ENCODE measurements at places on chromosomes 16 and 17.

- no peak for DNase-seq
Observed at GRCh38 chr17:1078831-1079561, 82.1 kb downstream of the TIMM22 start.

- no peak for DNase-seq
Observed at GRCh38 chr17:63692195-63692816, 7.6 kb downstream of the LIMD2 start.

- DNase-seq = no peak
Observed at GRCh38 chr16:70577256-70577698, 53.7 kb downstream of the SF3B3 start.

- no peak for DNase-seq
Observed at GRCh38 chr16:9922441-9922840, 259.8 kb downstream of the GRIN2A start.

DNA sequence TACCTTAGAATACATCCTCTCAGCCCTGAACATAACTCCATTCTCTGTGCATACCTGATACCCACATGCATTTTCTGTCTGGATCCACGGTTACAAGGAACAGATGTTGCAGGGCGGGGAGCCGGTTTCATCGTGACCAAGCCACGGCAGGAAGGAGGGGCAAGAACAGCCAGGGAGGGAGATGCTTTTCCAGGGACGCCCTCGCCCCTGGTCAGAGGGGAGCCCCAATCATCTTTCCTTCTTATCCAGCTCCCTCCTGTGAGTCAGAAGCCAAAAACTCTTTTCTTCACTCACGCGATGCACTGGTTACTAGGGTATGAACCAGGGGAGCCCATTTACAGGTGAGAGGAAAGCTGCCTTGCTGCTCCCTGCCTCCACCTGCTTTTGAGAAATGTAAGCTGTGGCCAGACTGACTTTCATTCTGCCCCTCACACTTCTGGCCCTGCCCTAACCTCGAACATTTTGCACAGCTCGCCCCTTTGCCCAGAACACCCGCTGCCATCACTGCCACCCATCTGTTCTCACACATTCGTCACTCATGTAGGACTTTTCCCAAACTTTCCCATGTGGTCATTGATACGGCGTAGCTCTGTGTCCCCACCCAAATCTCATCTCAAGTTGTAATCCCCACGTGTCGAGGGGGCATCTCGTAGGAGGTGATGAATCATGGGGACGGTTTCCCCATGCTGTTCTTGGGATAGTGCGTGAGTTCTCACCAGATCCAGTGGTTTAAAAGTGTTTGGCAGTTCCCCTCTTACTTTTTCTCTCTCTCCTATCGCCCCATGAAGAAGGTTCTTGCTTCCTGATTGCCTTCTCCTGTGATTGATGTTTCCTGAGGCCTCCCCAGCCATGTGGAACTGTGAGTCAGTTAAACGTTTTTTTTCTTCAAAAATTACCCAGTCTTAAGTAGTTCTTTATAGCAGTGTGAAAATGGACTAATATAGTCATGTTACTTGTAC, 20.5 kb downstream of the FOXL1 start:
- DNase-seq = no peak

GRCh38 chr17:65530523-65531255, 30.8 kb downstream of the AXIN2 start:
- no peak for DNase-seq

DNA sequence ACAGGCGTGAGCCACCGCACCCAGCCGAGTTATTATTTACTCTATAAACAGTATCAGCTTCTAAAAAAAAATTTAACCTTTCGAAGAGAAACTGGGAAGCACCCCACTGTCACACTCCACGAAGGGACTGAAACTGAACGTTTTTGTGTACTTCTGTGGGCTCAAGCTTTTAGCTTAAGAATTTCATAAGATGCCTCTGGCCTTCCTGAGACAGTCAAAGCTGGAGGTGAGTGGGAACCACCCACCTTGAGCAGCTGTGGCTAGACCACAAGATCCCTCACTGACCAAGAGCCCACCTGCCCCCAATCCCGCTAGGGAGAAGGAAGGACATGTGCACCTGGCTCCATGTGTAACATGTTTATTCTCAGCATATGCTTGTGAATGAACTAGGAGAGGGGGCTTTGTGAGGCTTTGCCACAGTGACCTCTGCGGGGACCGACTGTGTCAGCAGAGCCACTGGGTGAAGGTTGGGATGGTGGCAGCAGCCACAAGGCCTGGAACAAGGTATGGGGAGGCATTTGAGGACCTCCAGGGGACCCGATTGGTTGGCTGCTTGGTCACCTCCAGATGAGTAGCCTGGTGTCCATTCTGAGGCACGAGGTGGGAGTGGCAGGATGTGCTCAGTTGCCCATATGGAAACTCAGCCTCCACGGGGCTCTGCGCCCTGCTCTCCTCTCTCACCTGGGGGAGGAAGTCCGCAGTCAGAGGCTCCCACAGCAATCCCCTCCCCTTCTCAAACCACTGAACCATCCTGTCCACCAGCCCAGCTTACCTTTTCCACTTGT, 4.8 kb downstream of the DPEP3 start:
- DNase-seq = no peak

- DNase-seq = no peak
Observed at GRCh38 chr17:1546292-1546922, 16.2 kb downstream of the PITPNA start.

DNA sequence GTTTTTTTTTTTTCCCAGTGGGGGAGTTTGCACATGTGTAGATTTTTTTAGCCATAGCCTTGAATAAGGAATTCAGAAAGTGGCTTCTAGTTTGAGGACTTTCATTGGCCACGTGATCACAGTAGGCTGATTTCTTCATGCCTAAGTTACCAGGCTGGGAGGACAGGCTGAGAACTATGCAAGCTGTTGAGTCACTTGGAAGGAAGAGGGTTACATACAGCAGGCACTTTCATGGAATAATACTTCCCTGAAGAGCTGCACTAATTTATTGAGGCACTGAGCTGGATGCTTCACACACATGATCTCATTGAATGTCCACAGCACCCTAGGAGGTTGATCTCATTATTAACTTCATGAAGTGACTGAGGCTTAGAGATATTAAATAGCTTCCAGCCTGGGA, 22.8 kb downstream of the PRKCB start:
- no peak for DNase-seq

DNA sequence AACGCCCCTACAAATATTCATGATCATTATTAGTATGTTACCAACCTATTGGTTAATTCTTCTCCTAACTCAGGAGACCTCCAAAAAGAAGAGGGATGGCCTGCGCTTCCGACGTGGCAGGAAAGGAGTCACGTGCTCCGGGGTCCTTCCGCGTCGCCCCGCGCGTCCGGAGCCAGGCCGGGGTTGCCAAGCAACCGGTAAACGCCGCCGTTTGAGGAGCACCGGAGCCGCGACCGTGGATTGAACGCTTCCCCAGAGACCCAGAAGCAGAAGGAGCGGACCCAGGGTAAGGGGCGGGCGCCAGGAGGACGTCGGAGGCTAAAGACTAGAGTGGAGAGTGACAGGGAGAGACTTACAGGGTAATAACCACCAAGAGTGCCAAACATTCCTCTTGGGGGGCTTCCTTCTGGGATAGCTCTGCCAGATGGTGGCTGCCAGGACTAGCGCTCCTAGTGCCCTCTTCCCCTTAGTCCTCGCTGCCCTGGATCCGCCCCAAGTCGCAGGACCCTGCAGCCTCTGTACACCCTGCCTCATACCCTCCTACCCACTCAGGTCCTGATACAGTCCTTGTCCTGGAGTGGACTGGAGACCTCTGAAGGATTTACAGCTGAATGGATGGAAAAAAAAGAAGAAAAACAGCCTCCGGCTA, at the start of gene DNAI2:
Gene DNAI2, plus strand, starts transcription at position 175 of the 649 bp plus-strand sequence. CDS start 7,584 bp downstream, outside the sequence.
- DNase-seq = no peak

- no peak for DNase-seq
Observed at GRCh38 chr16:75263291-75263962, 12.0 kb upstream of the BCAR1 start.

- peak; percentile 72 for DNase-seq
Observed at GRCh38 chr17:51372345-51373004, 112.1 kb downstream of the UTP18 start.

DNA sequence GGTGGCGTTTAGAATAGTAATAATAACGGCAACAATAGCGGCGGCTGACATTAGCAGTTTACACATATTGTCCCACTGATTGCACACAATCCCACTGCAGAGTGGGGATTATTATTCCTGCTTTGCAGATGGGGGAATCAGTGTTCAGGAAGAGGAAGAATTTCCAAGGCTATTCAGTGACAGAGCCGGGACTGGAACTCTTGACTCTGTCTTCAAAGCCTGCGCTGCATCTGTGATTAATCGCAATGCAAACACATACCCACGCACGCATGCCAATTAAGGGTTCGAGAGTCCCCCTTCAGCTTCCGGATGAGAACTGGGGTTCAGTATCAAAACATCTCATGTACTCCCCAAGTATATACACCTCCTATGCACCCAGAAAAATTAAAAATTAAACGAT, 29.2 kb downstream of the TMEM186 start:
- no peak for DNase-seq
